ENCODE measurements at places on chromosomes 4 and X.

DNA sequence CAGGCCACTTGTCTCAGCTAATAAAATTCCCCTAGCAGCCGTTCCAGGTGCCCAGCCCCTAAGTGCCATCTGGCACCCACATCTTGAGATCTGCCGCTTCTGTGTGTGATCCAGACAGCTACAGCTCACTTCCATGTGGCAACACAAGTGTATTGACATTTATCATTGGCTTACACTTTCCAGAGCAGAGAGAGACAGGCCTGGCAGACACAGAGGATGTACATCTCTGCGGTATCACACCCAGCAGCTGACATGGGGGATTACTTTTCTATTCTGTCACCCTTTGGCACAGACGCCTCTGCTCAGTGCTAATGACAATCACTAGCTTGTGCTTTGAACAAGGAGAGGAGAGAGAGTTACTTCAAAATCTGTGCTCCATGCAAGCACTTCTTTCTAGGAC lies 195.9 kb downstream of the KDR start:
- ATAC-seq, result no peak

GRCh38 chr4:143273160-143273917 lies 63.3 kb upstream of the GAB1 start:
- peak; percentile 67 for ATAC-seq

GRCh38 chr4:108888769-108889168 lies 125.9 kb upstream of the ETNPPL start:
- no peak for ATAC-seq

- ATAC-seq, result no peak
These were observed 1472.7 kb downstream of the ARAP2 start for GRCh38 chr4:34771632-34772031.
